ENCODE measurements at places on chromosomes 1 and 21.

DNA sequence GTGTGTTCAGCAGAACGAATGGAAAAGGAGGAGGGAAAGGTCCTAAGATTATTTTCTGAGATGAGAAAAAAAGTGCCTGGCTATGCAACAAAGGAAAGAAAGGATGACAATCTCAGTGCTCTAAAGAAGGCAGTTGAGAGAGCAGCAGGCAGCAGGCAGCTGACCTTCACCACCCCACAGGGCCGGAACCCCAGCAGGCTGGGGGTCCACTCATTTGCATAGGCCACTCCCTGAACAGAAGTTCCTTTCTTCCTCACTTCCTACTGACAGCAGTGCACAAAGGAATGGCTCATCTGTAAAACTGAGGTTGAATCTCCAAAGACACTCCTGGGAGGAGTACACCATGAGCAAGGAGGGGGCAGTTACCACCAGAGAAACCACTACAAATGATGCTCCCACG lies 41.4 kb upstream of the TNR start:
- DNase-seq: no peak

GRCh38 chr1:227685807-227686206 lies 49.3 kb downstream of the JMJD4 start:
- no peak for DNase-seq

GRCh38 chr1:218890451-218890850 lies 283.2 kb upstream of the LYPLAL1 start:
- DNase-seq: no peak

DNA sequence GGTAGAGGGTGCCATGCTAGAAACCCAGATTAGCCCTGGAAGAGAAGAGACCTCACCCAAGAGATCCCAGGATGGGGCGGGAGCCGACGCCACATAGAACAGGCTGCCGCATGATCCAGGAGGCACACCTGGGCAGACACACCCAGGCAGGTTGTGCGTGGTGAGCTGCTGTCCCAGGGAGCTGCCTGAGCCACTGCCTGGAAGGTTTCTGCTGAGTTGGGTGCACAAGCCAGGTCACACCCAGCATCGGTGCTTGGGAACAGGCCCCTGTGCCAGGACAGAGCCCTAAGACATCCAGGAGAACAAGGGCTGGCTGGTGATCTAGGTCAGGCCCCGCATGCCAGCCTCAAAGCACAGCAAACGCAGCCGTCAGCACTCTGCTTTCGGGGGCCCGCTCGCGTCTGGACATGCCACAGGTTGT lies 40.2 kb downstream of the CTNNBIP1 start:
- no peak for DNase-seq
